ENCODE measurements at places on chromosomes 16 and 17.

GRCh38 chr17:15479703-15480102, 12.3 kb upstream of the CDRT4 start:
- no peak for DNase-seq

DNA sequence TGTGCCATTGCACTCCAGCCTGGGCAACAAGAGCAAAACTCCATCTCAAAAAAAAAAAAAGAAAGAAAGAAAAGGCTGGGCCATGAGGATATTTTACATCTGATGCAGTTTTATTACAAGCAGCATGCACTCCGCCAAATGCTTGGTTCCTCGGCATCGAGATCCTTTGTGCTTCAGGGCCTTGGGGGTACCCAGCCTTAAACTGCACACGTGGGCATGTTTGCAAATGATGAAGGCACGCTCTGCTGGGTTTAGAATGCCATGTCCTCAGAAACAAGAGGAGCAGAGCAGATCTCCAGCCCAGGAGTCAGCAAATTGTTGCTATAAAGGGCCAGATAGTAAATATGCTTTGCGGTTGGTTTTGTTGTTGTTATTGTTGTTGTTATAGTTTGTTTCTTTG, 153.2 kb downstream of the KATNIP start:
- DNase-seq: no peak

DNA sequence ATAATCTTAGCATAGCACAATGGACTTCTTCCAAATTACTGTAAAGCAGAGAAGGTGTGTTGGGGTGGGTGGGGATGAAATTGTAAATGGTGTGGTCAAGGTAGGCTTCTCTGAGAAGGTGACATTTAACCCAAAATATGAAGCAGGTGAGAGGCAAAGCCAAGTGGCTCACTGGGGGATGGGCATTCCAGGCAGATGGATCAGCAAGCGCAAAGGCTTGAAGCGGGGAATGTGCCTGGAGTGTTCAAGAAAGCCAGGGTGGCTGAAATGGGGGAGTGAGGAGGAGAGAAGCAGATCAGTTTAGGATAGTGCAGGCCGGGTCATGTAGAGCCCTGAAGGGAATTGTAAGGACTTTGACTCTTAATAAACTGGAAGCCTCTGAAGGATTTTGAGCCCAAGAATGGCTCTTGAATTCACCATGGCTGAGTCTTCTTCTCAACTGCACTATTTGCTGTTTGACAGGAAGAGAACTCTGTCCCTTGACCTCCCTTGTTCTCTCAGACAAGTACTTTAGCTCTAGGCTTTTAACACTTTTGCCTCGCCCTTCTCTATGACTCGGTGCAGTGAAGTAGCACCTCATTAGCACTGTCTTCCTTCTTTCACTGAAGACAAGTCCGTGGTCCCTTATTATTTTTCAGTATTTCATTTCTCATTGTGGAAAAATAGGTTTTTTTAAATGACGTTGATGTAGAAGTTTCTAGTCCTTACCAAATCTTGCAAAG, 14.7 kb downstream of the CACNG3 start:
- DNase-seq: no peak

- DNase-seq: no peak
Observed at GRCh38 chr16:64133366-64133765, 988.5 kb downstream of the CDH11 start.

- DNase-seq: no peak
Observed at GRCh38 chr17:62078009-62078408, 12.9 kb upstream of the MED13 start.

DNA sequence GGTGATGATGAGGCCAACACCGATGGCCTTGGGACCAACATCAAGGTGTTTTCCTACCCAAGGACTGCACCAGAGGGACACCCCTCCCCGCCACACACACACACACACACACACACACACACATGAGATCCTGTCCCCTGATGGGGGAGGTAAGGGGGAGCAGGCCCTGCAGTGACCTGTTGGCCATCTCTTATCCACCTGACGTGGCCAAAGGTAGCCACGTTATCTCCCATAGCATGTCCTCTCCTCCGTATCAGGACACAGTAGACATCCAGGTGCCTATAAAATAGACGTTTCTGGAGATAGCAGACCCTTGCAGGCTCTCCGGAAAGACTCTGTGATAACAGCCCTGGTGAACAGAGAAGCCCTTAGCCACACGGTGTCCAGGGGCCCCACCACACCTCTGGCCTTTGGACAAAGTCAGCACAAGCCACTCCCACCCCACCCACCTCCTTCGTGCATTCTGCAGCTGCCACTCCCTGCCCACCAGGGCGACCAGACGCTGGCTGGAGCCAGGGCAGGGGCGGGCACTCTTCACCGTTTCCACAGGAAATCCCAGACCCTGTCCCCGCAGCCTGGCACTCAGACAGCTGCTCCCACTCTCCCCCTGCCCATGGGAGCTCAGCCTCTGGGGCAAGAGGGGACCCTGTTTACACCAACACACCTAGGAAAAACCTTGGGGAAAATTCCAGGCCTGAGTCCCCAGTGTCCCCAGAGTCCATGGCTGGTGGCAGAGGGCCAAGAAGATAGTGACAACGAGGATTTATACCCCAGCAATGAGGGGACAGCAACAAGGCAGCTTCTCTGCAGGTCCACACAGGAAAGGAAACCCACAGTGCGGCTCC, 15.4 kb upstream of the ENPP7 start:
- no peak for DNase-seq

GRCh38 chr17:16662936-16663335, 9.3 kb upstream of the ZNF624 start:
- no peak for DNase-seq

DNA sequence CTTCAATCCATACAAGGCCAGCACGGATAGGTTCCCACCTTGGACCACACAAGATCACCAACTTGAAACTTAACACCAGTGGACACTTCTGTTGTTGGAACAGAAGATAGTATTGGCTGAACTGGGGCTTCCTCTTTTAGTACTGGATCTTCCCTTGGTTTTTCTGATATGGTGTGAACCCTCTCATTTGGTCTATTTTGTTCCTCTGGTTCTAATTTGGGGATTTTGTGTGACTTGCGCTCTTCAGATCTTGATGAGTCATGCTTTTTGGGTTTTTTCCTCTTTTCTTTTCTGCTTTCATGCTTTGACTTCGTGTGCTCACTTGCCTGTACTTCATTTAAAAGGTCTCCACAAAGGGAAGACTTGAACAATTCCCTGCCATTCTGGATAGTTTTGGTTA, 39.0 kb downstream of the SOST start:
- DNase-seq: no peak

DNA sequence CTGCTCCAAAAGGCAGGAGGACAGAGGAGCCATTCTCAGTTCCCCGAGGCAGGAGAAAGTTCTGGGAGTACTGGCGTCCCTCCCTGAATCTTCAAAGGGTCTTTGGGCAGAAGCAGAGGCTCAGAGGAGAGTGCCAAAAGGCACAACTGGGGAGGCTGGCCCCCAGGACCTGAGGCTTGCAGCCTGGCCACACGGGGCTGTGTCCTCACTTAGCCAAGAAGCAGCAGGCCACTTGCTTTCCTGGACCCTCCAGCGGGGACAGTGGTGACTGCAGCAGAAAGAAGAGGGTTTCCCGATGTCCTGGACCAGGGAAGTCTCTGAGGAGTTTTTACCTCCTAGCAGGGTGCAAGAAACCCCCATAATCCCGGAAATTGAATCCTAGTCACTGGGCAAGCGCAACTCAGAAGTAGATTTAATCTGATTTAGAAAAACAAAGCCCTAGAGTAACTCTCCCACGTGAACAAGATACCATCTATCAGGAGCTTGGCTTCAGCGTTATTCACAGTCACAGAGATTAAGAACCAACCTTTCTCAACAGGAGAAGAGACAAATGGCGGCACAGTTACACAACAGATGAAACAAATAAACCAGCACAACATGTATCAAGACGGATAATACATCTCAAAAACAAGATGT, 25.5 kb upstream of the BCO1 start:
- DNase-seq: no peak

- DNase-seq: peak; percentile 81
Observed at GRCh38 chr16:31354394-31355291, at the start of gene ITGAX. ITGAX (plus strand) TSS chr16:31355176; CDS start chr16:31355255, 79 bp downstream.

- no peak for DNase-seq
Observed at GRCh38 chr16:56319376-56319775, 106.0 kb downstream of the AMFR start.

DNA sequence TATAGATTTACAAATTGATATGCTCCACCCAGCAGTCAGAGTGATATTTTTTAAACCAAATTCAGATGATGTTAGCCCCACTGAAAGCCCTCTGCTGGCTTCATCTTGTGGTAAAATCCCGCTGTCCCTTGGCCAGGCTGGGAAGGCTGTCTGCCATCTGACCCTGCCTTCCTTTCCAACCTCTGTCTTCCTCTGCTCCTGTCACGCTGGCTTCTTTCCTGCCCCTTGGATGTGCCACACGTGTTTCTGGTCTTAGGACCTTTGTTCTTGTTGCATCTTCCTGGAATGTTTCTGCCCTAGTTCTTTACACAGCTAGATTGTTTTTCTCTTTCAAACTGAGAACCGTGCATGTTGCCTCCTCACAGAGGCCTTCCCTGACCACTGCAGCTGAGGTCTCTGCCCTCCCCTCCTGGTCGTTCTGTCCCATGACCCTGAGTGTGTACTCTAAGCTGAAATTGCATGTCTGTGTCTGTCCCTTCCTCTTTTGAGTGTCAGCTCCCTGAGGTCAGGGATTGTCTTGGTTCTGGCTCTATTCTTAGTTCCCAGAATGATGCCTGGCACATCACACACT, 11.4 kb downstream of the NT5M start:
- DNase-seq: no peak

GRCh38 chr16:55466209-55466608, 12.8 kb upstream of the MMP2 start:
- DNase-seq: no peak

- no peak for DNase-seq
Observed at GRCh38 chr17:8739097-8739496, 5.5 kb downstream of the CCDC42 start.

GRCh38 chr17:31598399-31598782, 206.9 kb downstream of the RAB11FIP4 start:
- DNase-seq: no peak

- no peak for DNase-seq
Observed at GRCh38 chr17:63378411-63379375, 67.4 kb downstream of the CYB561 start.

DNA sequence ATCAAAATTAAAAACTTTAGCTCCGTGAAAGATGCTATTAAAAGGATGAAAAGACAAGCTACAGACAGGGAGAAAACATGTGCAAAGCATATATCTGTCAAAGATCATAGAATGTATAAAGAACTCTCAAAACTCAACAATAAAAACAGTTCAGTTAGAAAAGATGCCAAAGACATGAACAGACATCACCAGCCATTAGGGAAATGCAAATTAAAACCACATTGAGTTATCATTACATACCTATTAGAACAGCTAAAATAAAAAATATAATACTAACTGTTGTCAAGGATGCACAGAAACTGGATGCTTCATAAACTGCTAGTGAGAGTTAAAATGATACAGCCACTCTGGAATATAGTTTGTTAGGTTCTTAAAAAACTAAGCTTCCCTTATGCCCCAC, 58.8 kb downstream of the NFATC3 start:
- no peak for DNase-seq

- DNase-seq: no peak
Observed at GRCh38 chr17:74806334-74806733, 30.2 kb upstream of the NAT9 start.

DNA sequence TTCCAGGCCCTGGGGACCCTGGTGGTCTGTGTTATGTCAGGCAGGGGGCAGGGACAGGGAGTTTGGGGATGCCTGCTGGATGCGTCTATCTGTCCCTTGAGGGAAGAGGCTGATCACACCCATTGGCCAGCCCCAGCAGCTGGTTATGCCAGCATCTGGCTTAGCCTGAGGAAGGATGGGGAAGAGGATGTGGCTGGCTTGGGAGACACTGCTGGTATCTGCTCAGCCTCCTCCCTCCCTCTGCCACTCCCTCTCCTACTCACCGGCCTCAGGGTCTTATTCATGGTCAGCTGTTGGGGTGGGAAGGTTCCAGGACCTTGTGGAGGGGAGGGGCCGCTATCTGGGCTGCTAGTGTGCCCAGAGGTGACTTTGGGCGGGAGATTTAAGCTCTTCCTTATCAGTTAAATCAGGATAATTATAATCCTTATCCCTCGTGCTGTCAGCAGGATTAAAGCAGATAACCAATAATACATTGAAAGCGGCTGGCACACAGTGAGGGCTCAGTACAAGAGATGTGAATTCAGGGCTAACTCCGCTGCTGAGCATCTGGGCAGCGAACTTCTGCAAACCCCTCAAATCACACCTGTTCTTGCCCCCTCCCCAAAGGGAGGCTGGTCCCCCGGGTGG, 36.0 kb upstream of the MLKL start:
- no peak for DNase-seq

DNA sequence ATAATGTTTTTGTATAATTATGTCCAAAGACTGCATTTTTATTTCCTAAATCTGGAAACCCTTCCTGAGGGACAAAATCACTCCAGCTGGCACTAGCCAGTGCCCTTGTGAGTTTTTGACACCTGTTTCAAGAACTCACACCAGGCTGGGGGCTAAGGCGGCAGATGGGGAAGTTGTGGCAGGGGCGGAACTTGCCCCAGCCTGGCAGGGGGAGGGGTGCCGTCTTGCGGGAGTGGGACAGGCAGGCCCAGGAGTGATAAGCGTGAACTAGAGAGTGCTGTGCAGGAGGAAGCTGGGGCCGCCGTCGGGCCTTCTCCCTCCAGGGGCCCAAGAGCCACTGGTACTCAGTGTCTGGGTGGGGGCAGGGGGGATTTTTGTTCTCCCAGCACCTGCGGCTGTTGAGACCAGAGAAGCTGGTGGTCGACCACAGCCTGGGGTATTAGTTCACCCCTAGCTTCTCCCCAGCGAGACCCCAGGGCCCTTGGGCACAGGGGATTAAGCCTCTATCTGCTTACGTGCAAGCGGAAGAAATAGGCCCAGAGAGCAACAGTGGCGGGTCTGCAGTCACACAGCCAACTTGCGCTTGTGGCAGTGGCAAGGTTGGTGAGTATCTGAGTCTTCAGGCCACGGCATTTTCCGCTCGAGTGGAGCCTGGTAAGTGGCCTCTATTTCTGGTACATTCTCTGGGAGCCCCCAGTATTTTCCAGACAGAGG, 40.2 kb upstream of the PLCG2 start:
- no peak for DNase-seq

DNA sequence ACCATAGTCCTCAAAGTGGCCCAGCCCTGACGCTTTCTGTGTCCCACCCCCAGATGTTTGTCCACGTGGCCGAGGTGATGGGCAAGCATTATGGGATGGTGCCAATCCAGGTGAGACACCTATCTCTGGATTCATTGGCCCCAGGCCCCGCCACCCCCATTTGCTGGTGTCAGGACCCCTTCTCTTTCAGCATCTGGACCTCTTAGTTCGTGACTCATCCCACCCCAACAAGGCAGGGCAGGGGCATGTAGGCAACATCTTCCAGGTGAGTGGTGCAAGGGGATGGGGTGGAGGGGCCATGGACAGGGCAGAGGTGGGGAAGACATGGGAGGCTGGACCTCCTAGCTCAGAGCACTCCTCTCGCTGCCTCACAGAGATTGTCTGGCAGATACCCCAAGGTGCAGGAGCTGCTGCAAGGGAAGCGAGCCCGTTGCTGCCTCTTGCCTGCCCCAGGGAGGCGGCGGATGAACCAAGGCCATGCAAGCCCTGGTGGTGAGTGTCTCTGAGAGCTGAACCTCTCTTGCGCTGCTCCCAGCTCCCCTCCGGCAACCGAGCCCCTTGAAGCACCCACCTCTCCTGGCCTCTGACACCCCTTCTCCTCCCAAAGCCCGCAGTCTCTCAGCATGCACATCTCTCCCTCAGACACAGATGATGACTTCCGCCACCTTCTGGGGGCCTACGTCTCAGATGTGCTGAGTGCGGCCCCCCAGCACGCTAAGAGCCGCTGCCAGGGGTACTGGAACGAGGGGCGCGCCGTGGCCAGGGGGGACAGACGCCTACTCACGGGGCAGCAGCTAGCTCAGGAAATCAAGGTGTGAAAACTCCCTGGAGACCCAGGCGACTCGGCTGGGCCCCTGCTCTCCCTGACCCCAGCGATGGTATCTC, 3.6 kb downstream of the RNF112 start:
- no peak for DNase-seq
